ENCODE measurements at places on chromosomes 5 and 9. TPM values are rescaled to one million over a fixed set of nuclear protein-coding genes. Genes with fewer than 3 reads are reported as not detected.

RGMB gene
- 42.9 TPM for total RNA-seq

- DNase-seq: no peak
These were observed at the start of gene C7 for GRCh38 chr5:40909264-40909663. Gene C7 (plus strand): TSS chr5:40909497. CDS start chr5:40909611, 114 bp downstream.

TMC1 gene
- 0.67 TPM for total RNA-seq

CERCAM gene
- 85.9 TPM for total RNA-seq

- DNase-seq: no peak
These were observed 1037.3 kb upstream of the CDH6 start for GRCh38 chr5:30156156-30156555.

DNA sequence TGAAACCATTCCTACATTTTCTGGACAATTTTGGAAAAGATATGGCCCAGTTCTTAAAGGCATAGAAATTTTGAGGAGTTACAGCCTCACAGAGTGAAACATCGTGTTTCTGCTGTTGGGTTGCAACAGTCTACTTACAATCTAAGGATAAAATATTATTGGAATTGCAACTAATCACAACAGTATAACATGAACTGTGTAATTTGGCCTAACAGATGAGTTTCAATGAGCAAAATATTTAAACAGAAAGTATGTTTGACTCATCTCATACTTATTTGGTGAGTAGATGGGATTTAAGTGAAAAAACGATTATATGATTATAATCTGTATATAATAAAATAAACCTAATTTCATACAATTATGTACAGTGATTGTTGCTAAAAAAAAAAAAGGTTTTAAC lies 1061.8 kb downstream of the CDH12 start:
- DNase-seq: no peak

TMEM252 gene
- total RNA-seq: not detected

- no peak for DNase-seq
These were observed 51.8 kb upstream of the CDKN2B start for GRCh38 chr9:22060831-22061383.
